ENCODE measurements at places on chromosomes 1 and 21. TPM values are rescaled to one million over a fixed set of nuclear protein-coding genes. Genes with fewer than 3 reads are reported as not detected.

Gene COL6A1
- total RNA-seq = 95.1 TPM

- DNase-seq = no peak
These were observed 59.9 kb downstream of the TNN start for GRCh38 chr1:175127565-175127964.

Gene CPLANE2
- total RNA-seq = 9.2 TPM

DNA sequence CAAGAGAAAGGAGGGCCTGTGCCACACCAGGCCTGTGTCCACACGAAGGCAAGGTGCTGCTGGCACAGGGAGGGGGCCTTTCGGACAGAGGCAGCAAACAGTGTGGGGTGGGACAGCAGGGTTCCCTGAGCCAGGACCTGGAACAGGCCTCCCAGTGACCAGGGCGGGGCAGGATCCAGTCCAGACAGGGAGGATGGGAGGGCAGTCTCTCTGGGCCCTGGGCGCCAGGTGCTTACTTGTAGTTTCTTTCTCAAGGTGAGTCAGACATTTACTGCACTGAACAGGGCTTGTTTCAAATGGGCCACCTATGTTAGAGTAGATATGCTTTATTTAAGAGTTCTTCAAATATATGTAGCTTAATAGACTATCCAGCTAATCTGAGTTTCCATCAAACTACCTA lies 52.8 kb upstream of the STUM start:
- DNase-seq = no peak

Gene PGD
- total RNA-seq = 129 TPM
